ENCODE measurements at places on chromosomes 4 and X. TPM values are rescaled to one million over a fixed set of nuclear protein-coding genes. Genes with fewer than 3 reads are reported as not detected.

- no peak for DNase-seq
These were observed 226.9 kb upstream of the SMIM31 start for GRCh38 chr4:164526933-164527583.

DNA sequence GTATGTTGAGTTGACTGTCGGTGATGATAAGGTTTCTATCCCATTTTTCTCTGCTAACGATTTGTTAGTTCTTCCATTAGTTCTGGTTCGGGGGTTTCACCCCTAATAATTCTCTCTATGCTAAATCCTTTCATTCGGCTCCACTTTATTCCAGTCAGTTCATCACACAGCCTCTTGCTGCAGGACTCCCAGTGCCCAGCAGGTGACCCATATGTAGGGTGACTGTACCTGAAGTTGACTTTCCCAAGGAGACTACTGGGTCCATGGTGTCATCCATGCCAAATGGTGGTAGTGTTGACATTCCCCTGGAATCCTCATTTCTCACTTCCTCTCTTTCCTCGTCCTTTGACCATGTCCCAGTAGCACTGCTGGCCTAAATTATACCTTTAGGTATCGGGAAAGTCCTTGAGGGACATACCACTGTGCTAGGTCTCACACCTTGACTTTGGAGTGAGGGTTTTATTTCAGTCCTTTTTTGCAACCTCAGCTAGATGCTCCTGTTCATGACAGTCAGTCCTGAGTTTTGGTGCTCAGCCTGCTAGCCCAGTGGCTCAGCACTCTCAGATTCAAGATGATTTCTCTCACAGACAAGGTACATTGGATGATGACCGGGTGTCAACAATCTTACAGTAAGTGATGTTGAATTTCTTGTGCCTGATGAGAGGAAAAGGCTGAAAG is 105.1 kb upstream of the ARHGAP24 start:
- DNase-seq, result no peak

GRCh38 chr4:37666625-37667071 is 19.5 kb downstream of the RELL1 start:
- no peak for DNase-seq

CXCL10 gene
- total RNA-seq, result not detected

GALNTL6 gene
- 23.6 TPM for total RNA-seq

All from frontal cortex (tissue), 4 donors.